ENCODE measurements at places on chromosomes 7 and 10.

DNA sequence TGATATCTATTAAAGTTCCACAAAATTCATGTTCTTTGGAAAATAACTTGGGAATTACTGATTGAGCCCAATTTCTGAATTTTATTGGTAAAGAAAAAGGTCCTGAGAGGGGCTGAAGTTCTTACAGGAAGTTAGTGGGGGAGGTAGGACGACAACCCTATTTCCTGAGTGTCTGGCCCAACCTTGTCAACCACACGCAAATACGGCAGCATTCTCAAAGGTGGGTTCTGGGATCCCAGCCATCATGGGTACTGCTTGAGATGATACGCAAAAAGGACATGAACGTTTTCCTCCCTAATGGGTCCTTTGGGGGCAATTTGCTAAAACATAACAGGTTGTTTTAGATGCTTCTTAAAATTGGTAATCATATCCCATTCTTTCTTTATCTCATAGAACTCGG lies 2.7 kb upstream of the PDCD4 start:
- no peak for DNase-seq

GRCh38 chr10:65708057-65708456 lies 1217.8 kb upstream of the LRRTM3 start:
- no peak for DNase-seq

DNA sequence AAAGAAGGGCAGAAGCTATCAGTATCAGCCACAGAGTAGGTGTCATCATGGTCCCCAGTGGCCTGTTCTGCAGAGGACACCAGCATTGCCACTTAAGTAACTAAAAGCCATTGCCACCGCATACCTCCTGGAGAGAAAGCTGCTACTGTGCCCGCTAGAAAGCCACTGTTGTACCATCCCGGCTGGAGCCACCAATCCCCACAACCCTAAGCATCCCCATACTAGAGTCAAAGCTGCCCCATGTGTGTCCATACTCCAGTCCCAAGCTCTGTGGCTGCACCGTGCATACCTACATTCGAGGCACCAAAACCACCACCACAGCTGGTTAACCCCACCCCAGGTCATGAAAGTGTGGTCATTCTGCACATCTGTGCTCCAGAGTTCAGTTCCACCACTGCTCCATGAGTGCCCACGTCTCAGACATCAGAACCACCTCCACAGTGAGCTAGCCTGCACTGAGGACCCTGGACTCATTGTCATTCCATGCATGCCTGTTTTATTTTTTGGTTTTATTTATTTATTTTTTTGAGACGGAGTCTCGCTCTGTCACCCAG lies 9.5 kb upstream of the SEPTIN14 start:
- no peak for DNase-seq

DNA sequence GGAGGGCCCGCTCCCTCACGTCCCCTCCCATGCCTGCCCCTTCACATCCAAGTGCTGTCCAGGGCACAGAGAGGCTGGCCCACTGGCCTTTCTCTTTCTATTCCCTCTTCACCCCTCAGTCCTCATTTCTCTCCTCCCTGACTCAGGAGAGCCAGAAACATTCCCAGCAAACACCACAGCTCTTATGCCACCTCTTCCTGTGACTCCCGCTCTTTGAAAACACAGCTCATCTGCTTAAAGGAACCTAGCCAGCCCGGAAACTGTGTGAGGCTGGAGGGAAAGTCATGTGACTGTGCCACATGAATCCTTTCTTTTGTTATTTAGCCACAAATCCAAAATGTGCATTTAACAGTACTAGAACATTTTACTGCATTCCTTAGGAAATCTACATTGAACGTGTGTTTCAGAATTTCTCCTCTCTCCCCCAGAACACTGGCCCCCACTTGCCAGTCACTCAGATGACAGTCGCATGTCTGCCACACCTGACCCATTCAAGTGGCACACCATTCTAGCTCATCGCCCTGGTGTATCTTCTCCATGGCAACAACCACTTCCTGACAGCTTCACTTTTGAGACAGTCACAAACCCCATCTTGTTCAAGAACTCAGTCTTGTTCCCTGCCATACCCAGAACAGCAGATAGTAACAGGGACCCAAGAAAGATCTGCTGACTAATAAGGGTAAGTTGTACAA lies 42.8 kb downstream of the GRB10 start:
- DNase-seq, result peak; percentile 40

GRCh38 chr10:35042783-35043182 lies 47.4 kb downstream of the CUL2 start:
- DNase-seq, result no peak

DNA sequence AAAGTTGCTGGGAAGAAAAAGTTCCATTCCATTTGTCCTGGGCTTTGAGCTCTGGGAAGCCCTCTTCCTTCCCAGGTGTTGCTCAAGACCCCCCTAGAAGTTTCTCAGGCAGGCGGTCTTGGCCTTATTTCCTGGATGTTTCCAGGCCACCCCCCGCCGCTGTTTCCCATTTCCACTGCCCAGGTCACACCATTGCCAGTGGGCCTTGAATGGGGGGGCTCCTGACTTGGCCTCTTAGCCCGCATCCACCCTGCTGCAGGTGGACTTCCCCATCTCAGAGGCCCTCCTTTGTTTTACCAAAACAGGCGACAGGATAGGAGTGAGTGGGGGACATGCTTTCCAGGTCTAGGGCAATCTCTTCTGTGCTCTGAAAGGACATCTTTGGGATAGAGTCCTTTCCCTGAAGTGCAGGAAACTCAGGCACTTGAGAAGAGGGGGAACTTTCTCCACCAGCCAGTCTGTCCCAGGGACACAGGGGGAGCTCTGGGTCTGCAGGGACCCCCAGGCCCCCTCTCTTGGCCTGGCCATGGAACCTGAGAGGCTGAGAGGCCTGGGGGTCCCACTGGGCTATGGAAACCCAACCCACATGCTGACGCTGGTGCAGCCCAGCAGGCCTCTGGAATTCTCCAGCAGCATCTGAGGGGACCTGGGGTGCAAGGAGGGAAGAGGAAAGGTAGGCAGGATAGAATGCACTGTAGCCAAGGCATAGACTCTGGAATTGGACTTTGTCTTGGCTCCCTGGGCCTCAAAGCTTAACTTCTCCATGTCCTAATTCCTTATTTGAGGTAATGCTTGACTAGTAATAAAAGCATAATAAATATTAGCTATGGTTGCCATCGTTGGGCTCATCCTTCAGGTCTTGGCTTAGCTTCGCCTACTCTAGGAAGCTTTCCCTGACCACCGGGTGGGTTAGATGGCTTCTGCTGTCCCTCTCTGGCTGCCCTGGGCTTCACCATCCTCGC lies 17.6 kb downstream of the NEURL1 start:
- DNase-seq, result no peak

GRCh38 chr7:21934808-21935207 lies 10.9 kb downstream of the CDCA7L start:
- DNase-seq, result no peak

DNA sequence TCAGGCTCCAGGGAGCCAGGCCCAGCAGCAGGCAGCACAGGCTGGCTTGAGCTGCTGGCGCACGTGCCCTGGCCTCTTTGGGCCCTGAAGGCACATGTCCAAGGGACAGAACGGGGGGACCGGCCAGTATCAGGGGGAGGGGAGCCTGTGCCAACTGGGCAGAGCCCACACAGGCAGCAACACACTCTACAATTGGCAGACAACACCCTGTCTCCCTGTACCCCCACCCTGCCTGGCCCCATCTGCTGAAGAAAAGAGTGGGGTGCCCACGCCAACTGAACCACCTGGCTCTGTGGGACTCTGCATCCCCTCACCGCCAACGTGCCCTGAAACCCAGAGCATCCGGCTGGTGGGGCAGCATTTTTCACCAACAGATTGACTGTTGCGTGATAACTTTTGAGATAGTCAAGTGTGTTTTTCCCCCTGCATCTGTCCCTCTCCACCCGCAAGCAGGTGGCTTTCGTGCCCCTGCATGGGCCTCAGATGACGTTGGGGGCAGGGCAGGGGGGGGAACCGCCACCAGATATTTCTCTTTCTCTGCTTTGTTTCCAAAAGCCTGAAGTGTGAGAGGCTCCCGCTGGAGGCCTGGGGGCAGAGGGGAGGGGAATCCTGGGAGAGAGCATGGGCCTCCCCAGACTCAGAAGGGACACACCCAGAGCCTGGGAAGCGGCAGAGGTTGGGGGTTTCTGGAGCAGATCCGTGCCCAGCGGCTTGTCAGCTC lies 21.8 kb downstream of the SLIT1 start:
- no peak for DNase-seq

GRCh38 chr7:134645935-134646334 lies 718 bp upstream of the BPGM start:
- DNase-seq, result no peak

DNA sequence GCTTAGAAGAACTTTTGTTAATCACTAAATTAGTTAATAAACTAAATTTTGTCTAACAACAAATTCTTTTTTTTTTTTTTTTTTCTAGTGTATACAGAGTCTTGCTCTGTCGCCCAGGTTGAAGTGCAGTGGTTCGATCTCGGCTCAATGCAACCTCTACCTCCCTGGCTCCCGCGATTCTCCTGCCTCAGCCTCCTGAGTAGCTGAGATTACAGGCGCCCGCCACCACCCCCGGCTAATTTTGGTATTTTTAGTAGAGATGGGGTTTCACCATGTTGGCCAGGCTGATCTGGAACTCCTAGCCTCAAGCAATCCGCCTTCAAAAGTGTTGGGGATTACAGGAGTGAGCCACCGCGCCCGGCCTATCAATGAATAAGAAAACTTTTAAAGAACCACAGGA lies 1.1 kb upstream of the IQUB start:
- DNase-seq, result no peak

- no peak for DNase-seq
These were observed 558.2 kb upstream of the PFKP start for GRCh38 chr10:2509081-2509531.

DNA sequence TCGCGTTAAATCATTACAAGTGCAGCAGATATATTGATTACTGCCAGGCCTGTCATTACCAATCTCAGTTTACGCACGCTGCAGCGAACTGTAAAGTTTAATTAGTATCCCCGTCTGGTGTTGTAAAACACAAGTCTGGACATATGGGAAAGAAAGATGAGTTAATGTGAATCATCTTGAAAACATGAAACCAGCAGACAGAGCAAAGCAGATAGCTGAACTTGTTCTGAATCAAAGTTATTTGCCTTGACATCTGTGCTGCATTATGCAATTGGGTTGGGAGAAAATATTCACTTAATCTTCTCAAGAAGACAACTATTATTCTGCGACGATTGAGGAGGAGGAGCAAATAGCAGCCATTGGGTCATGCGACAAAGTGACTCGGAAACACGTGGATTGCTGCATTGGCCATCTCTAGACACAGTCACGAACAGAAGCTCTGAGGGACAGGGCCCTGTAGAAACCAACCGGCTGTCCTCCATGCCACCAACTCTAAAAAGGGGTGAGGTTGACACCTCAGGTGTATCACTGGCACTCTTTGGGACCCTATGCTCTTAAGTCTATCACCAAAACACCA lies 156.3 kb upstream of the C7orf33 start:
- no peak for DNase-seq

DNA sequence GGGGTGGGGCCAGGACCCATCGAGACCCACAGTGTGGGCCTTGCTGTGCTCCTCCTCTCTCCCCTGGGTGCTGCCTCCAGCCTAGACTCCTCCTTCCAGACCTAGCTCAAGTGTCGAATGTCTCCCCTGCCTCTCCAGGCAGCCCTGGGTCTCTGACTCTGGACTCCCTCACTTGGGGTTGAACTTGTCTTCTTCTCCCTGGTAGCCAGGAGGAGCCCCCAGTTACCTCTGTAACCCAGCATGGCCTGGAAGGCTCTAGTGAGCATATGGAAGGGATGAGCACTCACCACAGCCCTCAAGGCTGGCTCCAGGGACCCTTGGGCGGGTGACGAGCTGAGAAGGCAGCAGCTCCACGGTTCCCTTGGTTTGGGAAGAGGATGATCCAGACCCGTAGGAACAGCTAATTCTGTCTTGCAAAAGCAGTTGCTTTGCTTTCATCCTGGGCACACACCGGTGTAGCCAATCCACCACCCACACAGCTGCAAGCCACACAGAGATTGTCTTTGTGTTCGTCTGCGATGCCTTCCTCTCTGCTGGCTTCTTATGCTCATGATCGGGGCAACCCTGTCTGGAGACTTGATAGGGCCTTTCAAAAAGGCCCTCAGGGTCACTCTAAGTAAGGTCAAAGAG lies 52.3 kb upstream of the ANTXRL start:
- DNase-seq, result no peak

- DNase-seq, result no peak
These were observed 18.8 kb upstream of the CLDN12 start for GRCh38 chr7:90384433-90384832.

- DNase-seq, result no peak
These were observed 195.5 kb upstream of the ZNF32 start for GRCh38 chr10:43844221-43844620.

DNA sequence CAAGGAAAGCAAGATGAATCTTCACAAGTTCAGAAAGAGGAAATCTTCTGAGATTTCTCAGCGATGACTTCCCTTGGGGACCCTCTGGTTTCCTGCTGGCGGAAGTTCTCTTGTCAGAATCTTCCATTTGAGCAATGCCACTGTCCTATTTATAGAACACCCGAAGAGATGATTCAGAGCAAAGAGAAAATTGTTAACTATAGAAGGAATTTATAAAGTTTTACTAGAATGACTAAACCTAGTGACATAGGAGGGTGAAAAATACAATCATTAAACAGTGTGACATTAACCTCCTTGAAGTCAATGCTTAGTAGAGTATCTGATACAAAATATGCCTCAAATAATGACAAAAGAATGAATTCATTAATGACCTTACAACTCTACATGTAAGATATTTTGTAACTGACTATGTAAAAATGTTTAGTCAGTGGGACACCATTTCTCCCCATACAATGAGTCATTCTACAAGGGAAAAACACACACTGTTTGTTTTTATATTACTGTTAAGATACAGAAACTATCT lies 206.5 kb upstream of the CNTNAP2 start:
- no peak for DNase-seq

DNA sequence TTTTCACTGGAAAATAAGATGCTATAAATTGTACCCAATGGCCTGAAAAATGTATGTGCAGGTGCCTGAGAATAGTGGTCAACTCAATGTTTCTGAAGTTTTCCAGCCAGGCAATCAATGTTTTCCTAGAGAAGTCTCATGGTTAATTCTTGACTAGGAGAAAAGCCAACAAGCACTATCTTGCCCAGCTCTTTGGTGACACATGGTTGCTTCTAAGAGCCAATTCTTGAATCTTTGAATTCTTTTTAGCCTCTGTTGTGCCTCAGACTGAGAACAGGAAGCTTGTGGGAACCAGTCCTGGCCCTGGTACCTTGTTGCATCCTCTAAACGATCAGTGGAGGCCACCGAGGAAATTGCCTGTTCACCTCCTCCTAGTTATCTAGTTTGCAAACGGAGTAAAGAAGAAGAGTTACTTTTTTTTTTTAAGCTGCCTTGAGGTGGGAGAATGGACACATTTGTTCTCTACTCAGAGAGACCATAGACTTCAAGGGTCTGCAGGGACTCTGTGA lies 144.0 kb upstream of the MKLN1 start:
- DNase-seq, result no peak

GRCh38 chr7:1052031-1052818 lies 7.9 kb downstream of the GPR146 start:
- DNase-seq, result no peak

DNA sequence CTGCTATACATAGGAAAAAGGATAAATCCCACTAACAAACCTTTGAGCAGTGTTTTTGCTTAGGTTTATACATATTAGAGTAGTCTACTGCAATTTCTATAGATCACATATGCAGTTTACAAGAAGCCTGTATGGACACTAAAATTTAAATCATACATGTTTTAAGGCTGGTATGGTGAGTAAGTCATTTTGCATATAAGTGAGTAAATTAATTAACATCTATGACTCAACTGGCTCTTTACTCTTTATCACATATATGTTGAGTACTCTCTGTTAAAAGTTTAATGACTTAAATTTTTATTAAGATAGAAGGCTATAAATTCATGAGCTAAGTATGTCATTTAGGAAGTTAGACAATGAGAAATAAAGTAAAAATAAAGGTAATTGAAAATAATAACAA lies 69.4 kb downstream of the LRRN3 start:
- no peak for DNase-seq

GRCh38 chr10:29214551-29214950 lies 74.3 kb upstream of the LYZL1 start:
- DNase-seq, result no peak
